Mesothelial cell of epicardium (in vitro differentiated cells): ENCODE measurements at places on chromosomes 6 and 20. TPM values are rescaled to one million over a fixed set of nuclear protein-coding genes. Genes with fewer than 3 reads are reported as not detected.

GRCh38 chr6:74603322-74604076 is 602.4 kb downstream of the COL12A1 start:
- no peaks in the 10 kb centered on the region for H3K36me3 ChIP-seq
- no peak overlapping the region for H3K4me3 ChIP-seq
- peak overlapping the region; percentile 56 for H3K27ac ChIP-seq
- peaks cover 34% of the 10 kb centered on the region for H3K4me1 ChIP-seq
- no peaks in the 10 kb centered on the region for H3K27me3 ChIP-seq

KCNQ2 gene
- 9.7 to 11.8 TPM (median 10.0 TPM) in 3 replicates for total RNA-seq

C6orf141 gene
- 6.0 to 8.2 TPM (median 6.5 TPM) in 3 replicates for total RNA-seq

CDC5L gene
- total RNA-seq: 25.6 to 26.0 TPM (median 25.7 TPM) in 3 replicates

DNA sequence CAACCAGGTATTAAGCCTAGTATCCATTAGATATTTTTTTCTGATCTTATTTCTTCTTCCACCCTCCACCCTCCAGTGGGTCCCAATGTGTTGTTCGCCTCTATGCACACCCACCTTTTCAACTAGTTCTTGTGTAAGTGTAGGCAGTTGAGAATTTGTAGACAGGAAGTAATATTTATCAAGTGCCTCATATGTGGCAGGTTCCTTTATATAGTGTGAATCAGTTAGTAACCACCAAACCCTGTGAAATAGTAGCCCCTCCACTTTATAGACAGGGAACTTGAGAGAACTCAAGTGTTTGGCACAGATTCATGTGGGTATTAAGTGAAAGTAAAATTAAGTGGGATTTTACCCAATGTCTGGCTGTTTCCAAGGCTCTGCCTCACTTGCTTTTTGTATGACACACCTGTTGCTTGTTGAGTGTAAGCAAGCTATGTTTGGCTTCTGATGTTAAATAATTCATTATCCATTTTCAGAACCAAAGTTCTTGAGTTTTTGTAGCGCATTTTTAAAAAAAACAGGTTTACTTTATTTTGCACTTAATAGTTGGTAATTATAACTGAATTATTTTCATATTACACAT is 24.8 kb downstream of the AFDN start:
- H3K27ac ChIP-seq: peak overlapping the region; percentile 100
- DNase-seq: no peak
- H3K27me3 ChIP-seq: no peaks in the 10 kb centered on the region
- H3K4me3 ChIP-seq: no peak overlapping the region
- peaks cover 75% of the 10 kb centered on the region for H3K4me1 ChIP-seq

GRCh38 chr20:62266340-62266739 is 28.0 kb downstream of the OSBPL2 start:
- H3K36me3 ChIP-seq: peaks cover 45% of the 10 kb centered on the region
- no peaks in the 10 kb centered on the region for H3K27me3 ChIP-seq
- no peak for DNase-seq
- no peak overlapping the region for H3K27ac ChIP-seq
- H3K4me3 ChIP-seq: no peak overlapping the region

DNA sequence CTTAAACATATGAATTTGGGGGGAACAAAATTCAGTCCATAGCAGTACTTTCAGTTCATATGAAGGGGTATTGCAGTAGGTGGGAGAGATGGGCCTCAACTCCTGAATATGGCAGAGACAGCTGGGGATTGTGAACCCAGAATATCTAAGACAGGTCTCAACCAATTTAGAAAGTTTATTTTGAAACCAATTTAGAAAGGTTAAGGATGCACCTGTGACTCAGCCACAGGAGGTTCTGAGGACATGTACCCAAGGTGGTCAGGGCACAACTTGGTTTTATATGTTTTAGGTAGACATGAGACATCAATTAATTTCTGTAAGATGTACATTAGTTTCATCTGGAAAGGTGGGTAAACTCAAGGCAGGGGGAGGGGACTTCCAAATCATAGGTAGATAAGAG is 59.5 kb downstream of the MYO6 start:
- no peak for DNase-seq
- peaks cover 28% of the 10 kb centered on the region for H3K36me3 ChIP-seq
- no peak overlapping the region for H3K27ac ChIP-seq
- H3K4me3 ChIP-seq: no peak overlapping the region
- H3K4me1 ChIP-seq: peaks cover 24% of the 10 kb centered on the region

DNA sequence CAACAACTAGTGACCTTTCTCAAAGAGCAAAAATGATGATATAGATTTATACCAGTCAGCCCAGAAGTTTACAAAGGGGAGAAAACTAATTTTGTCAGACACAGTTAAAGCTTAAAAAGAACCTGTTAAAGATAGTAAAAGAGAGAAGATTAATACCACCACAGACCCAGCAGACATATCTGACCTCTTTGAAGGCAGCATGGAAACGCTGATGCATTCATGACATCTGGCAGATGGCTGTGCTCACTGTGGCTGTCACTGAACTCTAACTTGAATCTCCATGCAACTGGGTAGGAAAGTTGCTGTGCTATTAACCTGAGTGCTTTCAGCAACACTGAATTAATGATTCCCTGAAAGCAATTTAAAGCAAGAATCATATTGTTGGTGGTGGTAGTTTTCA is 159.8 kb upstream of the PRDM1 start:
- H3K36me3 ChIP-seq: no peaks in the 10 kb centered on the region
- no peak overlapping the region for H3K4me3 ChIP-seq
- no peak overlapping the region for H3K27ac ChIP-seq
- H3K27me3 ChIP-seq: peaks cover 18% of the 10 kb centered on the region
- DNase-seq: no peak

DNA sequence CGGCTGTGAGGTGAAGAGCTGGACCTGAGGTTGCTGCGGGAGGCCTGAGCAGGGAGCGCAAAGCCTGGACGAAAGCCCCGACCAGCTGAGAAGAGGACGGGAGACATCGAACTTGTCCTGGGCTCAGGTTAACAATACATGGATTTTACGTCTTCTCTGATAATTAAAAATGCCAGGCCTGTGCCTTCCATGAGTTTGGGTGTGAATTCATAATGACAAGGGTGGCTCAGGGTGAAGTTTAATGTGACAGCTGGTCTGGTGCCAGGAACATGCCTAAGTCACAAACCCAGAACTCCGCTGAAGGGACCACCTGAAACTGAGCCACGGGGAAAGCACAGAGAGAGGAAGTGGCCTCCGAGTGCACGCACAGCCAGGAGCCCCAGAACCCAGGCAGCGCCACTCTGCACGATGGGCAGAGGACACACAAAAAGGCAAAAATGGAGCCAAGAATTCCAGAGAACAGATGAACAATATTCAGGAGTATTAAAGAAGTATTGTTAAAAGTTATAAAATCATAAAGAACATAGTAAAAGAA is 150.1 kb upstream of the RPS6KA2 start:
- no peak for DNase-seq
- peaks cover 33% of the 10 kb centered on the region for H3K27me3 ChIP-seq
- H3K4me3 ChIP-seq: no peak overlapping the region
- H3K27ac ChIP-seq: no peak overlapping the region
- no peaks in the 10 kb centered on the region for H3K36me3 ChIP-seq

DNA sequence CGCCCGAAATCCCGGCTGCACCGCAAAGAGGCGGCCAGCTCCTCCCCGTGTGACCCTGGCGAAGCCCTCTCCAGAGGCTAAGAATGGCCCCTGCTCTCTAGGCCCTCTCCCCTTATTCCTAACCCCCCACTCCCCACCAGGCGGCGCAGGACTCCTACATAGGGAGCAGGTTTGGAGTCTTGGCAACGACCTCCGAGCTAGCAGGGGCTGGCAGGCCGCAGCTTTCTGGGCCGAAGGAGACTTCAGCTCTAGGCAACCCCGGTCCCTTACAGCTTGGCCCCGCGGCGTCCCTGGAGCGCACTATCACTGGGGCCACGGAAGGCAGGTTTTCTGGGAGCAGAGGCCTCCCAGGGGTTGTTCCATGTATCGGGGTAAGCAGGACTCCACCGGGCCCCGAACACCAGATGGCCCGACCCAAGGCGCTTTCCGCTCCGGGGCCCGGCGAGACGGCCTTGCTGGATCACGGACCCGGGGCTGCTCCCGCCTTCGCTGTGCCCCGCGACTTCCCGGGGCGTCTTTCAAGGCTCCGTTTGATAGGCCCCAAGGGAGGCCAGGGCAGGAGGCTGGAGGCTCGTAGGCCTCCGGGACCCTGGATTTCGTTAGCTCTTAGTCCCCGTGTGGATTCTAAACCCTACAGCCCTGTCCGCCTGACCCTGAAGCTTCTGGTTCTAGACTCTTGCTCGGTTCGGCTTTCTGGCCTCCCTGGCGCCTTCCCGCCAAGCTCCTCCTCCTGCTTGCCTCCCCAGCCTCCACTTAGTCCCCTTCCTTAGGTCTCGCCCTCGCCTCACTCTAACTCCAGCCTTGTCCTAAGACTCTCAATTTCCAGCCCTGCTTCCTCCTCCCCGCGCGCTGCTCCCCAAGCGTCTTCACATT is 1.9 kb downstream of the SLC32A1 start:
- peak; percentile 64 for DNase-seq
- H3K4me3 ChIP-seq: no peak overlapping the region
- H3K27me3 ChIP-seq: peaks cover 99% of the 10 kb centered on the region

PROKR2 gene
- 2.1 to 2.4 TPM (median 2.3 TPM) in 3 replicates for total RNA-seq

BACH2 gene
- 34.1 to 36.1 TPM (median 34.1 TPM) in 3 replicates for total RNA-seq
